ENCODE measurements at places on chromosomes 12 and 14. TPM values are rescaled to one million over a fixed set of nuclear protein-coding genes. Genes with fewer than 3 reads are reported as not detected.

The KLRK1 gene
- total RNA-seq = not detected

The TAS2R30 gene
- total RNA-seq = 4.9 TPM

The KLRD1 gene
- 0.30 TPM for total RNA-seq

The B4GALNT1 gene
- not detected for total RNA-seq

The CIROP gene
- total RNA-seq = not detected

The TPPP2 gene
- not detected for total RNA-seq

The PRMT5 gene
- 61.9 TPM for total RNA-seq

The PSME1 gene
- 105 TPM for total RNA-seq

The CMA1 gene
- total RNA-seq = not detected

The ACOT4 gene
- total RNA-seq = 0.61 TPM

The KRT78 gene
- not detected for total RNA-seq

The SERPINA6 gene
- total RNA-seq = not detected

Data from epithelial cell of umbilical artery (primary cell).